SJSA1 (cell line): ENCODE measurements at places on chromosomes 13 and 19.

DNA sequence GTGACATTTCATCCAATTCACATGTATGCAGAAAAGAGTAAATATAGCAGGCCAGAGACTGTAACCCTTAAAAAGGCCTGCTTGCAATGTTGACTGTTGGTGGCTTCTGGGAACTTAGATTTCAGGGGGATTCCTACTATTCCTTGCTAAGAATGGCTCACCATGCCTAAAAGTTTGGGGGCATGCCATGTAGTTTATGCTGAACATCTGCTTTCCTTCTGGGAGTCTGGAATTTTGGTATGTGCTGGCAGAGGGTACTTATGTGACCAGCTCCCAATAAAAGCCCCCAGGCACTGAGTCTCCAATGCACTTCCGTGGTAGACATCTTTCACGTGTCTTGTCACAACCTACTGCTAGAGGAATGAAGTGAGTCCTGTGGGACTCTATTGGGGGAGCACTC is 88.4 kb upstream of the PCDH8 start:
- DNase-seq, result no peak

GRCh38 chr13:62583466-62583865 is 1167.8 kb upstream of the PCDH20 start:
- no peak for DNase-seq

DNA sequence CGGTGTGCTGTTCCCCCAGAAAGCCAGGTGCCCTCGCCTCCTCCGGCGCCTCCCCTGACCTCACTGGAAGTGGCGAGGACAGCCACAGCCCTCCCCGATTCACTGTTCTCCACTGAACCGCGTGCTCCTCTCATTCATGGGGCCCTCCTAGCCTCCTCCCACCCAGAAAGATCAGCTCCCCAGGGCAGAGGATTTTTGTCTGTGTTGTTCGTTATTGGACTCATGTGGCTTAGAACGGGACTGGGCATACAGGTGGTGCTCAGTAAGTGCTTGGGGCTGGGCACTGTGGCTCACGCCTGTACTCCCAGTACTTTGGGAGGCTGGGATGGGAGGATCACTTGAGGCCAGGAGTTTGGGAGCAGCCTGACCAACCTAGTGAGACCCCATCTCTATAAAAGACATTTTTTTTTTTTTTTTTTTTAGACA is 3.8 kb downstream of the PRTN3 start:
- DNase-seq, result no peak

- DNase-seq, result no peak
Observed at GRCh38 chr13:34277936-34278335, 460.0 kb downstream of the RFC3 start.

GRCh38 chr13:40536443-40537113 is 129.9 kb downstream of the FOXO1 start:
- no peak for DNase-seq

DNA sequence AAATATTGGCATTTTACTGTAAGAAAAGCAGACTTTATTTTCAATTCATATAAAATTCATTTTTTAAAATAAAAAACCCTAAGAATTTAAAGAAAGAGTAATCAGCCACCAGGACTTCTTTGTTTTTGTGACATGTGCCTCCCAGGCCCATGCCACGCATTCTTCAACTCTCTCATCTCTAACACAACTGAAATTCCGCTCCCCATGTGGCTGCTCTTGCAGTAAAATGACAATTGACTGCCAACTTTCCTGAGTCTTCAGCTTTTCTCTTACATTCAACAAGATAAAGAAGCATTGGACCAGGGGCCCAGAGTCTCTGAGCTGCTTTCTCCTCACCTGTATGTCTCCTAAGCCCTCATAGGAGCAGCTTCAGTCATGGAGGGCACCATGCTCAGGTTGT is 372.1 kb downstream of the UQCRFS1 start:
- no peak for DNase-seq

- DNase-seq, result no peak
Observed at GRCh38 chr19:39112338-39112890, 13.2 kb upstream of the PAK4 start.

- no peak for DNase-seq
Observed at GRCh38 chr19:39679791-39680168, 24.1 kb downstream of the LGALS16 start.

DNA sequence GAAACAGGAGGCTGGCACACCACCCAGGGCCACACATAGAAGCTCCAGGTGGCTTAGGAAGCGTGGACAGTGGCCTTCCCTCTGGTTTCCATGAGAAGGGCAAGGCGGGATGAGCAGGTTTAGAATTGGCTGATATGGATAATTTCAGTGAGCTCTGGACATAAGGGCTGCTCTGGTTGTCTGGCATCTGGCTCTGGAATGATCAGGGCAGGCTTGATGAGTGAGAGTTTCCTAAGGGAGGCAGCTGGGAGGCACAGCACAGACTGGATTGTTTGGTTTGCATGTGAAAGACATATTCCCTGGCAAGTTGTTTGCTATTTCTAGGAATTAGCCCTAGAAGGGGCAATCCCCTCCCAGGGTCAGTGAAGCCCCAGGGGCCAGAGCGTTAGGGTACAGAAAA is 129.5 kb downstream of the ATP8A2 start:
- no peak for DNase-seq

- peak; percentile 27 for DNase-seq
Observed at GRCh38 chr13:33787051-33787591, 30.8 kb upstream of the RFC3 start.
